ENCODE measurements at places on chromosomes 5 and 9. TPM values are rescaled to one million over a fixed set of nuclear protein-coding genes. Genes with fewer than 3 reads are reported as not detected.

HAND1 gene
- not detected for polyA plus RNA-seq

ZNF658 gene
- polyA plus RNA-seq, result 4.9 TPM

SLC34A1 gene
- polyA plus RNA-seq, result 1.2 TPM

DNA sequence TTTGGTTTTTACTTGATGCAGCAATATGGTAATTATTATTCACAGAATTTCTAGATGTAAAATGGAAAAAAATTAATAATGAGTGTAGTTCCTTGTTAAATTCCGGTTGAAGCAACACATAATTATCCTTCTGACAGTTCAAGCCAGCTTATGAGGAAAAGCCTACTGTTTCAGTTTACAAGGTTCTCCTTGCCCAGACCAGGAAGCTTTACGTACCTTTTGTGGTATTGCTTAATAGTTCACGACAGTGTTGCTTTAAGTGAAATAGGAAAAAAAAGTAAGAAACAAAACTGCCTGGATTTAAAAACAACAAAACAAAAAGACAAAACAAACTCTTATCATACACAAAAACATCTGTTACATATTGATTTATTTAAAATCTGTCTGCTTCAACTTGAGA, 547.3 kb upstream of the C9orf72 start:
- no peak for DNase-seq

GRCh38 chr5:65149827-65150226, 331.9 kb downstream of the ADAMTS6 start:
- DNase-seq, result no peak

GRCh38 chr5:96816991-96817390, 9.2 kb upstream of the ERAP1 start:
- DNase-seq, result no peak
